ENCODE measurements at places on chromosomes 3 and 15.

DNA sequence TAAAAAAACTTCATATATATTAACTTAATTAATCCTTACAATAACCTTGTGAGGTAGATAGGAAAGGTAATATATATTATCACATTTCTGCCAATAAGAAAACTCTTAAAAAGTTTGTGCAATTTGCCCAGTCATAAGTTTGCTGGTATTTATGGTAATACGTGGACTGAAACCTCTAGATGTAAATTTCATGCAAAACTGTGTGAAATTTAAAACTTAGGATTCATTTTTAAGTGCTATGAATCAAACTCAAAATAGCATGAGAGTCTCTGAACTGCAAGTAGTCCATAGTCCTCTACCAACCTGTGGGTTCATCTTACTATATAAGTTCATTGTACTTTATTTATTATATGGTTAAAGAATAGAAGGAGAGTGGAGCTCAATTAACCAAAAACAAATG lies 56.4 kb downstream of the ZBTB20 start:
- DNase-seq = no peak

GRCh38 chr3:129654131-129654530 lies 47.7 kb upstream of the PLXND1 start:
- no peak for DNase-seq

DNA sequence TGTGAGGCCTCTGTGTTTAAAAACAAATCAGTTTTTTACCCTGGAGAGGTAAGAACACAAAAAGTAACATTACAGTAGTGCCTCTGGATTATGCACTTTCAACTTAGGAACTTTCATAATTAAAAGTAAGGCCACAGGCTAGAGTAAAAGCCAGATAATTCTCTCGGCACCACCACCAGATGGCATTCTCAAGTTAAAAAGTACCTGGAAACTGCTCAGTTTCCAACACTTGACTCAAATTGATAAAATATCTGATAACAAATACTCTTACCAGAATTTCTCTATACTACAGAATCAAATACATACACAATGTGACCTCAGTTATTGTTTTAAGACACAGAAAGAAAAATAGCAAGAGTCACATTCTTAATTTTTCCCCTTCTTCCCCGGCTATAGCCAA lies 19.9 kb downstream of the SPICE1 start:
- DNase-seq = peak; percentile 46

DNA sequence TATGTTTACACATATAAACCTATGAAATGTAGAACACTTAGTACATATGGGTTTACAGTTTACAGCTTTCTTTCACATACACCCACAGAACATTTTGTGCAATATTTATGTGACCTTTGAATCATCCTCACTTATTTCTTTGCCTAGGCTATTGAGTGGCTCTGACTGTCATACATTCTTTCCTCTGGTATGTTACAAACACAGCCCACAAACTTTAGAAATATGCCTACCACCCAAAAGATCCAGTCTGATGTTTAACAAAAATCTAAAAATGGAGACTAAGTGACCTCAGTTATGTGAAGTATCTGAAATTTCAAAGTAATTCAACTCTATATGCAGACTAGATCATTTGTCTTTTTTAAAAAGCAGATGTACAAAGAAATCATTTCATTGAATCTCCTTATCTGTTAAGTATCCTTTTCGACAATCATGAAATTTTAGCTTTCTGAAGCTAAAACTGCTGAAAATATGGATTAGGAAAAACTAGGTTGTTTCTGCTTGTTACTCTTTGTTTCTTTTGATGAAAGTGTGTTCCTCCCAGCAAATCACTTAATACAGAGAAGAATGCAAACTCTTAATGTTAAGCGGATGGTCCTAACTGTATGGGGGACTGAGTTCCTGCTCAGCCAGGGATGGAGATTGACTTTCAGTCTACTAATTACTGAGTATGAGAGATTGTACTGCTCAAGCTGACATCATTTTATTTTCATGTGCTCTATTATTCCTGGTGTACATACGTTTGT lies 27.7 kb downstream of the CCDC54 start:
- no peak for DNase-seq

- no peak for DNase-seq
Observed at GRCh38 chr15:22978691-22979237, 1.4 kb downstream of the CYFIP1 start.

- no peak for DNase-seq
Observed at GRCh38 chr3:160210799-160211221, 14.4 kb upstream of the C3orf80 start.

DNA sequence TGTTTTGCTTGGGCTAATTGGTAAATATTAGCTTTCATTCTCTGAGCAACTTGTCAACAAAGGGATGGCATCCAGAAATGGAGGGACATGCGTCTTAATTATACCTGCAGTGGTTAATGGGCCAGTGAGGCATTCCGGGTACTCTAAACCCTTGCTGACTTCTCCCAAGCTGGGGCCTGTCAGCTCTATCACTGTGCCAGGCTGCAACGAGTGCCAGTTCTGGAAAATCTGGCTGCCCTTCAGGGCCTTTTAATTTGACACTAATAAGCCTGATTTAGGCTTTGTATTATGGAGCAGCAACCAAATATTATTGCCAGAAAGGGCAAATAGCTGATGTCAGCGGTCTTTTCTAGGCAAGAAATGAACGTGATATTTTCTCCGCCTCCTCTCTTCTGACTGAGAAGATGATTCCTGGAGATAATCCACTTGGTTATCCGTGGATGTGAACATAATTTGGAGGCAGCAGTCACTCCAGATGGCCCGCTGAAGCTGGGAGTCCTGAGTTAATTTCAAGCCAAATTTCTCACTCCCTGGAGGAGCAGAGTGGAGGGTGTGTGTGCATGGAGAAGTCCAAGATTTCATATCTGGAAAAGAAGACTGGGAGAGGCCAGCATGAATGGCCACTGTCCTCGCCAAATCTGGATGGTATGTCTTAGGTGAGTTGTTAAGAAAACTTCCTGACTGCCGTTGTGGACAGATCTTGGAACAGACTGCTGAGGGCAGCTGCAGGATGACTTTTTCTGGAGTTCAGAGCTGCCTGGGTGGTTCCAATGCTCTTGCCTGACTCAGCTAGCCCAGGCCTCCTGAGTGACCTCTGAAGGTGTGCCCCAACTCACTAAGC lies 44.4 kb upstream of the PSMD6 start:
- no peak for DNase-seq

GRCh38 chr15:75022783-75023180 lies 608 bp upstream of the PPCDC start:
- DNase-seq = no peak

DNA sequence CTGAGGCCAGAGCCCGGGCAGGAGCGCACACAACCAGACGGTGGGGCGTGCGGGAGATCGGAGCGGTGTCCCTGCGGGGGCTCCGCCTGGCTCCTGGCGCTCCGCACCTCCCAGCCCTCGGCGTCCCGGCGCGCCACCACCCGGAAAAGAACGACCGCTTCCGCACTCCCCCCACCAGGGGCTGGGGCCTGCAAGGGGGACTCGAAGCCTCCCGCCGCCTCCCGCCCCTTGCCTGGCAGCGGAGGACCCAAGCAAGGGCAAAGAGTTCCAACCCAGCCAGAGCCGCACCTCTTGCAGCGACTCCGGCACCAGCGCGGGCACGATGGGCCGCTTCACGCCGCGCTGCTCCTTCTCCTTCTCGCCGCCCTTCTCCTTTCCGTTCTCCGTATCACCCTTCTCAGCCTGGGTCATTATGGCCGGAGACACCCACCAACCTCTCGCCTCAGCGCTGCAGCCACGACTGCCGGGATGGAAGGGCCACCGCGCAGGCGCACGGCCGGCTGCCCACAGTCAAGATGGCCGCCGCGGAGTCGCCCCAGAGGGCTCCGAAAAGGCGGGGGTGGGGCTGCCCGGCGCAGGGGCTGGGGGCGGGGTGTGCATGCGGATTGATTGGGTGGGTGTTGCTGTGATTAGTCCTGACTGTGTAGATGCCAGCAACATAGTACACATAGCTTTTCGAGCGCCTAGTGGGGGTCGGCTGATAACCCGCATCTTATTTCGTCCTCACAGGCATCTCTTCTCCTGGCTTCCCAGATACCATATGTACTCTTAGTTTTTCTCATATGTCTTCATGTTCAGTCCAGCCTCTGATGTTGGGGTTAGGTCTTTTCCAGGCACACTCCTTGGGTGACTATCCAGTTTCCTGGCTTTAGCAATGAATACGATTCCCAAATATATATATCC lies at the start of gene ACTR8:
Gene ACTR8 (minus strand): TSS at position 462 of the 903 bp plus-strand sequence. CDS start 51 bp downstream, at position 411.
- peak; percentile 82 for DNase-seq

GRCh38 chr15:66815318-66815717 lies 113.3 kb downstream of the SMAD6 start:
- no peak for DNase-seq

DNA sequence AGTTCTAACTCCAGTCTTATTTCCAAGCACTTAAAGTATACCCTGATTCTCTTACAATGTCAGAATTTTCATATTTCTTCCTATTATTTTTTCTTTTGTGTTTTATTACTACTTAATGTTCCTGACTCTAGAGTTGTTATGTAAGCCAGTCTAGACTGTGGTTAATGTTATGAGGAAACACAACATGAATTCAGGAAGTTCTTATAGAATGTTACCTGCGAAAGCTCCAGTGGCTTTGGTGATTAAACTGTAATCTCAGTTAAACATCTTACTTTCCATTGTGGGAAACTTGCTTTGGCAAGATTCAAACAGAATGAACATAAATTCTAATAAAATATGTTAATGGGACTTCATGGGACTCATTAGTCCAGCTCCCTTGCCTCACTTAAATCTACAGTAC lies 36.6 kb upstream of the CHL1 start:
- no peak for DNase-seq

GRCh38 chr3:89877230-89877629 lies 769.8 kb downstream of the EPHA3 start:
- DNase-seq = no peak

- no peak for DNase-seq
Observed at GRCh38 chr3:82224661-82225060, 463.2 kb upstream of the GBE1 start.

- DNase-seq = no peak
Observed at GRCh38 chr3:114863848-114864247, 283.2 kb downstream of the ZBTB20 start.

DNA sequence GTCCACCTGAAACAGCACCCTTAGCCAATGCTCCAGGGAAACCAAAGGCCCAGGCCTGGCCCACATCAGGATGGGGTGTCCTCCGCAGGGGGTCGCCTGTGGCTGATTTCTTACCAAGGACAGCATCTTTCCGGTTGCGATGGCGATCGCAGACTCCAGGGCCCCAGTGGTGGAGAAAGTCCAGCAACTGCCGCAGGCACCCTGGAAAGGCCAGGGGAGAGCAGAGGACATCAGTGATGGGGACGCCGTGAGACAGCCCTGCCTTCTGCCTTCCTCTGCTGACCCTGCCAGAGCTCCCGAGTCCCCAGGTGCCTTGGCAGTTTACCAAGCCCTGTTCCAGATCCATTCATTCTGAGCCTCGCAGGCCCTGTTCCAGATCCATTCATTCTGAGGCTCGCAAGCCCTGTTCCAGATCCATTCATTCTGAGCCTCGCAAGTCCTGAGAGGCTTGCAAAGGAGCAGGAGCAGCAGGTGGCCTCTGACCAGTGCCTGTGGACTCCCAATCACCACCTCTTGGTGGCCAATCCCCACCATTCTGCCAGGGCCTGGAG lies 12.5 kb downstream of the CTSH start:
- DNase-seq = no peak

GRCh38 chr3:36944641-36945270 lies at the start of gene TRANK1:
TRANK1 (minus strand) TSS chr3:36945054; CDS start chr3:36944809, 245 bp downstream.
- peak; percentile 78 for DNase-seq

GRCh38 chr3:157840564-157840963 lies 265.7 kb downstream of the SHOX2 start:
- no peak for DNase-seq

GRCh38 chr3:107797586-107797985 lies 274.8 kb downstream of the BBX start:
- no peak for DNase-seq

DNA sequence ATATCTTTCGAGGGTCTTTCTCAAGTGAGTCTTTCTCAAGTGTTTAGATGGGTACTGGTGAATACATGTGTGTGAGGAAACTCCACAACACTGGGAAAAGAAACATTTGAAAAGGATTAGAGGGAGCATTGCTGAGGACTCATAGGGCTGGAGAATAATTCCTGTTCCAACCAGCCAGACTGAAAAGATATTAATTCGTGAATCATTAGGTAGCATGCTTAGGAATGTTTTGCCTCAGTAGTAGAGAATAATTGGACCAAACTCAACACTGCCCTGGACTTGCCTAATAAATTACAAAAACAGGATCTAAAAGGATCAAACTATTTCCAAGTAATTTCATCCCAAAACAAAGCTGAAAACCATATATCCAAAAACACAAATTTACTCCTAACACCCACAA lies 17.3 kb downstream of the PP2D1 start:
- no peak for DNase-seq

DNA sequence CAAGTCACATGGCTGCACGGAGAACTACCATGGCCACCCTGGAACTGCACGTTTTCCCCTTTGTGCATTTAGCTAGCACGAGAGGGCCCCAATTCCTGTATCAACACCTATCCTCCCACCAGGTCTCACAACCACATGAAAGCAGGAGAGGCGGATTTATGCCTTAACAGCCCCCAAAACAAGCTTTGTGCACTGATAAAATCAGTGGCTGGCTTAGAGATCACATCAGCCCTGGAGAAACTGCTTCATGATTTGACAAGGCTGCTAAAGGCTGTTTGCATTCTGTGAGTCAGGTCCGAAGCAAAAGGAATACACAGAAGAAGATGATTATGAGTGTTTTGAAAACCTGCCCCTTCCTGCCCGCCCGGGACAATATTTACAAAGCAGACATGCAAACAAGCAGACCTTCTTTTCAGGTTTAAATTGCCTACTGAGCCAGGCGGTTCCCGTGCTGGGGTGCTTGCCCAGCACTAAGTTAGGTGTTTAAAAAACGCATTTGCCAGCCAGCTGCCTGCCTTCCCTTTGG lies 25.9 kb downstream of the CEMIP start:
- DNase-seq = no peak

GRCh38 chr3:144033863-144034262 lies 62.2 kb downstream of the DIPK2A start:
- DNase-seq = no peak

DNA sequence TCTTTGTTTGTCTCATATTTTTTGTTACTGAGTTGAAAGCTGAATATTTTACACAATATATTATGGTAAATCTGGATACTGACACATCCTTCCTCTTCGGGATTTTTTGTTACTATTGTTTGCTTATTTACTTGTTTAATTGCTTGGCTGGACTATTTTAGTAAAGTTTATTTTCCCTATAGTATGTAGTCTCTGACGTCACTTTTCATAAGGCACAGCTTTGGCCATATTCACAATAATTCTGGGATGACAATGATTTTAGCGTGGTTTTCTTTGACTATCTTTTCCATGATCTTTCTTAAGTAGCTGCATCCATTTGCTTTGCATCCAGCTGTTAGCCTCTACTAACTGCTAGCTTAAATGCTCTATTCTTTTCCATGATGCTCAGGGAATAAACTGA lies 552.4 kb downstream of the VGLL3 start:
- no peak for DNase-seq

DNA sequence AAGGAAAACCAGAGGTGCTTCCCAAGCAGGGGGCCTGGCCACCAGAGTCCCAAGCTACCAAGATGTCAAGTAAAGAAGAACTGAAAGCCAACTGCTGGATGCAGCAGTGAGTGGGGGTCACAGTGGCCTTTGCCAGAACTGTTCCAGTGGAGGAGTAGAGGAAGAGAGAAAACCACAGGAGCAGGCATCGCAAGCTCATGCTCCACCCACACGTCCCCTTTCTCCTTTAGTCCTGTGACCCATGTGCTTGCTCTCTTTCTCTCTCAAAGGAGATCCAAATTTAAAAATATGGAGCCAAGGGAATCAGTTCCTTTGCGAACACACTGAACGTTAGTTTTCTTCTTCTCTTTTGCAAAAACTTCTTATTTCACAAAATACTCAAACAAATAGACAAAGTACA lies 12.4 kb upstream of the ABHD2 start:
- DNase-seq = no peak

GRCh38 chr3:172102123-172102882 lies 62.9 kb downstream of the FNDC3B start:
- peak; percentile 18 for DNase-seq

Measured in activated CD4-positive, alpha-beta T cell treated with anti-CD3 and anti-CD28 coated beads, Interleukin-2, amount 50 U/mL, for 1 hour (primary cell).